DMS53 (cell line): ENCODE measurements at places on chromosomes 7 and 10.
A peak's percentile ranks its signal among the peaks of the same experiment; 100 is the strongest.

- no peak for DNase-seq
Observed at GRCh38 chr7:116439841-116440549, 59.5 kb upstream of the CAV2 start.

DNA sequence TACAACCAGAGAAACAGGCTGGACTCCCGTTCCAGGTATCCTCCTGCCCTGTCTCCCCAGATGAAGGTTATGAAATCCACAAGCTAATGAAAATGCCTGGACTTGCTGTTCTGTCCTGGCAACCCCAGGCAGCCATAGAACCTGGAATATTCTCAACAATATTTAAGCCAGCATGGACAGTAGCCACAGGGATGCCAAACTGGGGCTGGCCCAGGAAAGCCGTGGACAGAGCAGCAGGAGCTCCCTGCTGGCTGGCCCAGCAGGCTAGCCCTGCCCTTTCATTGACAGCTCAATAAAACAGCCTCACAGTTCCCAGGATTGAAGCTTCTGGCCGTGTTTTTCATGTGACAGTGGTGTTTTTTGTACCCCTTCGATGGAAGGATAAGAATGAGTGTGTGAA is 230.6 kb downstream of the BMPER start:
- DNase-seq: no peak

GRCh38 chr7:91814189-91814588 is 66.3 kb downstream of the MTERF1 start:
- no peak for DNase-seq

- no peak for DNase-seq
Observed at GRCh38 chr10:8661886-8662285, 607.4 kb downstream of the GATA3 start.

- DNase-seq: no peak
Observed at GRCh38 chr10:6530211-6530840, 49.8 kb downstream of the PRKCQ start.

GRCh38 chr10:10687751-10688150 is 329.9 kb upstream of the CELF2 start:
- no peak for DNase-seq

DNA sequence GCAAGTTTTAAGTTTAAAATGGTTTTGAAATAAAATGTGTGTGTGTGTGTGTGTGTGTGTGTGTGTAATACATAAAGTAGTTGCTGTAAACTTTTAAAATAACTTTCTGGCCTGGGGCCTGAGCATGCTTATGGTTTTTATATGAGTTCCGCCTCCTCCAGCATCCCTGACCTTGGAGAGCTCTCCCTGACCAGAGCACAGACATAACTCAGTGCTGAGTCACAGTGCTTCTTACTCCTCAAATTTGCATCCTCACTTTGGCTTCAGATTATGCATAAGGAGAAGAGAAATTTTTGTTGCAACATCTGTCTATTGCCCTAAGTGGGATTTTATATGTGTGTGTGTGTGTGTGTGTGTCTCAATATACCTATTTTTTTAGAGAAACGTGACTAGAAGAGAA is 200.8 kb downstream of the ELMO1 start:
- DNase-seq: no peak

DNA sequence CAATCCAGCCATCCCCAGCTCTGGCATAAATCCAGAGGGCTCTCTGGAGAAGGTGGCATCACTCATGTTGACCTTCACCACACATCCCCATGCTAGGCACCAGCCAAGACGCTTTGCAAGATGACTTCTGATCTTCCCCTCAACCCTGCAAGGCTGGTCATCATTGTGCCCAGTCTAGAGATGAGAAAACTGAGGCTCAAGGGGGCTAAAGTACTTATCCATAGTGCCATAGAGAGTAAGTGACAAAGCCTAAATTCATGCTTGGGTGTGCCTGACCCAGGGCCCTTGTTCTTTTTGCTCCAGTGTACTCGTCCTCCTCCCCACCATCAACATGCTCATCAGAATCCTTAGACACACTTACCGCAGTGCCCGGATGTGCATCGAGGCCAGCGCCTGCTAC is 1.7 kb upstream of the C10orf105 start:
- no peak for DNase-seq

DNA sequence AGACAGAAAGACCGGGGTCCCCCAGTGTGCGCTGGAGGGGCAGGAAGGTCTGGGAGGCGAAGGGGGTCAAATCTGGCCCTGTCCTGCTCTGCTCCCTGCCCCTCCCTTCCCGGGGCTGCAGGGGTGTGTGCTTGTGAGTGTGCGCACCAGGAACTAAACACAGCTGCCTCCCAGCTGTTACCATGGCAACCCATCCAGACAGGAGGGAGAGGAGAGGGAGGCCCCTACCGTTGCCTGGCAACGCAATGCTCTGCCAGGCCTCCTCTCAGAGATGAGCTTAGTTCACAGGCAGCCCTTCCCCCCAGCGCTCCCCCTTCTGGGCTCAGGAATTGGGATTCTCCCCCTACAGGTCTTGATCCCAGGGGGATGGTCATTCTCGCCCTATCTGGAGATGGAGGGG is 6.1 kb downstream of the NYAP1 start:
- peak; percentile 100 for DNase-seq

- DNase-seq: peak; percentile 83
Observed at GRCh38 chr10:113007343-113007771, 57.3 kb downstream of the TCF7L2 start.

GRCh38 chr7:103987451-103987850 is 2.0 kb downstream of the RELN start:
- no peak for DNase-seq

DNA sequence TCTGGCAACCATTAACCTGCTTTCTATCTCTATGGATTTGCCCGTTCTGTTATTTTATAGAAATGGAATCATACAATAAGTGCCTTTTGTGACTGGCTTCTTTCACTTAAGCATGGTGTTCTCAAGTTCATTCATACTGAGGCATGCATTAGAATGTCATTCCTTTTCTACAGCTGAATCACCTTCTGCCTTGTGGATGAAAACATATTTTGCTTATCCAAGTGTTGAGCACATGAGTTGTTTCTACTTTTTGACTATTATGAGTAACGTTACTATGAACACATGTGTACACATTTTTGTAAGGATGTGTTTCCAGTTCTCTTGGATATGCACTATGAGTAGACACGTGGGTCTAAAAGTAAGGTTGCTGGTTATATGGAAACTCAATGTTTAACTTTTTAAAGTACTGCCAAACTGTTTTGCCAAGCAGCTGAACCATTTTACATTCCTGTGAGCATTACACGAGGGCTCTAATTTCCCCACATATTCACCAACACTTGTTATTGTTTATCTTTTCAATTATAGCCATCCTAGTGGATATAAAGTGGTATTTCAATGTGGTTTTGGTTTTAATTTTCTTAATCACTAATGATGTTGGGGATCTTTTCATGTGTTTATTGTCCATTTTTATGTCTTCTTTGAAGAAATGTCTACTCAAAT is 241.3 kb downstream of the FANK1 start:
- DNase-seq: no peak

- DNase-seq: no peak
Observed at GRCh38 chr10:92430103-92430502, 139.1 kb downstream of the MARCHF5 start.

DNA sequence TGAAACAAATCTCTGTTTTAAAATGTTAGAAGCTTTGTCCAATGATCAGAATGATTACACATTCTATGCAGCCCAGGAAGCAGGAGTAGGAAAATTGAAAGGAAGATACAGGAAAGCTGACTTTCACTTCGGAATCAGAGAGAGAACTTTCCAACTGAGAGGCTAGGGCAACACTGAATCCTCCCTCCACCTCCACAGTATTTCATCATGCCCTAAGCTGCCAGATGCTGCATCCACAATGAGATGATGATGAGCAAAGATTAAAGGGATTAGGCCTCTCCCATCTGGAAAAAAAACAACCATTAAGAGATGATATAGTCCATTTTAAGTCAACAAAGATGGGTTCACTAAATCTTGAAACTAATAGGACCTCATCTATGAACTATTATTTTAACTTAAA is 215.6 kb downstream of the GPR37 start:
- DNase-seq: no peak

GRCh38 chr7:155450970-155451801 is 6.7 kb upstream of the EN2 start:
- no peak for DNase-seq

DNA sequence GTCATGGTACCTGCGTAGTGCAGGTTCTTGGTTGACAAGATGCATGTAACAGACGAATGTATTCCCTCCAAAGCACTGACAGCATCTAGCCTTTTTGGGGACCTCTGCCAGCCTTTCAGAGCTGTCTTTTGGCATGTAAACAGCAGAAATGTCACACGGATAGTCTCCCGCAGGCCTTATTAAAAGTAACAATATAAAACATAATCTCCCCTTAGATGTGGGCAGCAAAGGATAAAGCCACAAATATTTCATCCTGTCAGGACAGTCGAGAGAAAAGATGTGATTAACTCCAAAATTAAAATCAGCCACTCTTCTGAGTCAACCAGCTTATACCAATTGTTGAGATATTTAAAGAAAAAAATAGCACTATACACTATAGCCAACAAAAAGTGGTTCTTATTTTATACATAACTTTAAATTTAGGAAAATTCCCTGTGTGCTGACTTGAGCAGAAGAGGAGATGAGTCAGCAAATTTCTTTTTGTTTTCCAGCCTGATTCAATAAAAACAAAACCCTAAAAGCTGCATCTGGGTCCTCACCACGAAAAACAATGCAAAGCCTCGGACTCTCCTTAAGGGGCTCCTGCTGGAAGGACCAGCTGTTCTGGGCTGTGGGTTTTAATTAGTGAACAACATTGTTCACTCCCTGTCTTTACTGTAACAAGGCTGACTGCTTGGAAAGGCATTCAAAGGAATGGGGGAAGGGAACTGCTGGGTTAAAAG is 240.2 kb downstream of the ADAM12 start:
- peak; percentile 5 for DNase-seq

DNA sequence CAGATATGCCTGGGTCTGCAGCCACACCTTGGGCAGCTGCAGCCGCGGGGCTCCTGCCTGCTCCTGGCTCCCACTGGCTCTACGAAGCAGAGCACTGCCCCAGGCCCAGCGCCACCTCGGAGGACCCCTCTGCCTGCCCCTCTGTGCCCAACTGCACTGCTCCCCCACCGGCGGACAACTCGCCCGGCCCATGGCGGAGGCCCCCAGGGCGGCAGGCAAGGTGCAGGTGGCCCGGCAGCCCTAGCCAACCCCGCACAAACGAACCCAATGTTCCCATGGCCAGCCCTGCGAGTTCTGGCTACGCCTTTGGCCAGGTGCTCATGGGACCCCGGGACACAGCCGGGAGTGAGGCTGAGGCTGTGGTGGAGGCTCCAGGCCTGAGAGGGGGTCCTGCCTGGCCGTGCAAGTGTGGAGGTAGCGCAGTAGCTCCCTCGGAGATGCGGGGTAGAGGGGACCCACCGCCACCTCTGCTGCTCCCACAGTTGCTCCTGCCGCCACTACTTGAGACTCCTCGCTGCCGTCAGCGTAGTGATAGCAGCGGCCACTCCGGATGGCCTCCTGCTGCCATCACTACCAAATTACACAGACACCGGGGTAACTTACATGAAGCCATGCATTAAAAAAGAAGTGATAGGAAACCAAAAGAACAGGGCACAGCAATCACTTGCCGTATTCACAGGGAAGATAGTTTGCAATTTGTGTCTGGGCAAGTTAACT is 97.3 kb upstream of the SP4 start:
- DNase-seq: no peak

DNA sequence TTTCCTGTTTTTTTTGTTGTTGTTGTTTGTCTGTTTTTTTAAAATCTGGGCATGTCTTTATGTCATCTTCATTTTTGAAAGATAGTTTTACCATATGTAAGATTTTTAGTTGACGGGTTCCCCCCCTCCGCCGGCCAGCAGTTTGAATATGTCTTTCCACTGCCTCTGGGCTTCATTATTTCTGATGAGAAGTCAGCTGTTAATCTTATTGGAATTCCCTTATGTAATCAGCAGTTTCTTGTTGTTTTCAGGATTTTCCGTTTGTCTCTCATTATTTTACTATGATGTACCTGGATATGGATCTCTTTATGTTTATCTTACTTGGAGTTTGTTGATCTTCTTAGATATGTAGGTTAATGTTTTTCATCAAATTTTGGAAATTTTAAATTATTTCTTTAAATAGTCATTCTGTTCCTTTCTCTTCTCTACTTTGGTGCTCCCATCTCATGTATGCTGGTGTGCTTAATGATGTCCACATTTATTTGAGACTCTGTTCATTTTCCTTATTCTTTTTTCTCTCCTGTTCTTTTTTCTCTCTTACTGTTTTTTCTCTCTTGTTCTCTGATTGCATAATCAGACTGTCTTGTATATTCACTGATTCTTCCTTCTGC is 9.7 kb downstream of the EXOC6 start:
- DNase-seq: peak; percentile 6

DNA sequence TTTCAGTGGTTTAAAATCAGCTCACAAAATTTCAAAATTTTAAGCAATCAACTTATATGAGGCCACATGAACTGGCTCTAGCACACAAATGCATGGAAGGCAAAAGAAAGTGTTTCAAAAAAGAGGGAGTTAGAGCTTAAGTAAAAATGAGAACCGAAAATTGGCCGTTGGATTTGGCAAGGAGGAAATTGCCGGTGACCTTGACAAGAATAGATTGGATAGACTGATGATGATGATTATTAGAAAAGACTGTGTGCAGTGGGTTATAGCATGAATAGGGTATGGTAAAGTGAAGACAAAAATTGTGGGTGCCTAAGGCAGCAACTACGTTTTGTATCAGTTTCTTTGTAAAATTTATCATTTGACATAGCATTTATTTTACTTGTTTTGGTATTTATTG is 175.7 kb downstream of the SEMA3D start:
- DNase-seq: no peak

DNA sequence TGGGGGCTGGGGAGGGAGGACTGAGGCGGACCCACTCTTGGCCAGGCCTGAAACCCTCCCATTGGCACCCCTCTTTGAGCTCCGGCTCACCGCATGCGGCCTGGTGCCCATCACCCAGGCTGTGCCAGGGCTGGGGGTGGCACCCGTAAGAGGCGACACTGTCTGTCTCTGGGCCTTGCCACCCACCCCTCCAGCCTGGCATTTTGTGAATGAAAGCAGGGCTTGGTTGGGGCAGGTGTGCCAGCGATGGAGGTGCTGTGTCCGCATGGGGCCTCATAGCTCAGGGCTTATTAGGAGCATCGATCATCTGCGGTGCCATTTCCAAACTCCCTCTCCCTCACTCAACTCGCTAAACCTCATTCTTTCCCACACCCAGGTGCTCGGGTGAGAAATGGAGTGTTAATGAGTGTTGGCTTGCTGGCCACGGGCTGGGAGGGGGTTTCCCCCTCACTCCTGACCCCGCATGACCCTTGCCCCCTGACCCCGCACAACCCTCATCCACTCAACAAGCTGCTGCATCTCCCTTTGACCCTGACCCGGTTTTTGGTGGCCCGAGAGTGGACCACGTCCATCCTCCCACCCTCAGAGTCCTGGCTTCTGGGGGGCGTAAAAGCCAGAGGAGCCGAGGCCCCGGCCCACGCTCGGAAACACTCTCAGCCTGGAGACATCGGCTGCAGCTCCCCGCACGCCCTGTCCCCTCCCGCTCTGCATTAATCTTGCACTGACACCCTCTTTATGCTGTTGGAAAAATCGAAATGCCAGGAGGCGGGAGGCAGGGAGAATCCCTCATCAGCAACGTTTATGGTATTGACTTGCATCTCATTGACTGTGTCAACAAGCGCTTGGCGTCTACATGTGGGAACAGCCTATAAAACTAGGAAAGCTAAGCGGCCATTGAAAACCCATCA is 161.2 kb downstream of the DNAJB6 start:
- DNase-seq: no peak
